Vein endothelial cell (primary cell): ENCODE measurements at places on chromosomes 7 and 10. TPM values are rescaled to one million over a fixed set of nuclear protein-coding genes. Genes with fewer than 3 reads are reported as not detected.

SKIDA1 gene
- 0.67 and 0.98 TPM in 2 replicates for total RNA-seq

GAD2 gene
- total RNA-seq, result not detected in 2 replicates

ACBD7 gene
- 0.65 and 1.9 TPM in 2 replicates for total RNA-seq

SPACDR gene
- total RNA-seq, result 0.33 and 0.48 TPM in 2 replicates

RHOBTB1 gene
- 45.6 and 51.6 TPM in 2 replicates for total RNA-seq

BHLHA15 gene
- total RNA-seq, result 0.38 and 0.98 TPM in 2 replicates

UCMA gene
- not detected in 2 replicates for total RNA-seq

IGFBP1 gene
- total RNA-seq, result 0.48 TPM in 1 of 2 replicates, not detected in the other

CADPS2 gene
- 37.6 and 44.3 TPM in 2 replicates for total RNA-seq

USP6NL gene
- total RNA-seq, result 26.1 and 29.6 TPM in 2 replicates

SPDYE11 gene
- total RNA-seq, result not detected in 2 replicates

MBL2 gene
- not detected in 2 replicates for total RNA-seq

CCDC172 gene
- not detected in 2 replicates for total RNA-seq

LRRTM3 gene
- total RNA-seq, result not detected in 2 replicates

CUBN gene
- total RNA-seq, result 7.1 and 11.8 TPM in 2 replicates

XRCC2 gene
- 2.9 and 6.0 TPM in 2 replicates for total RNA-seq

NYAP1 gene
- 4.0 and 4.6 TPM in 2 replicates for total RNA-seq

SUN3 gene
- not detected in 2 replicates for total RNA-seq

ZNF503 gene
- total RNA-seq, result 1.7 and 2.3 TPM in 2 replicates

CYP3A4 gene
- total RNA-seq, result not detected in 2 replicates

BAG3 gene
- 25.5 and 26.0 TPM in 2 replicates for total RNA-seq

CALML3 gene
- not detected in 2 replicates for total RNA-seq

CPED1 gene
- 0.65 and 2.5 TPM in 2 replicates for total RNA-seq

MRPS17 gene
- 17.0 and 20.2 TPM in 2 replicates for total RNA-seq

IFIT1B gene
- not detected in 2 replicates for total RNA-seq

VSIR gene
- 12.7 and 16.0 TPM in 2 replicates for total RNA-seq

SPDYE1 gene
- total RNA-seq, result not detected in 2 replicates

FAM13C gene
- total RNA-seq, result 8.3 and 8.5 TPM in 2 replicates

SCIN gene
- 0.33 and 0.76 TPM in 2 replicates for total RNA-seq

SRGN gene
- total RNA-seq, result 765 and 785 TPM in 2 replicates

TDRD1 gene
- total RNA-seq, result under 0.01 TPM in 1 of 2 replicates, not detected in the other
